ENCODE measurements at places on chromosomes 4 and X.

GRCh38 chr4:172802032-172802431, 366.6 kb upstream of the GALNT7 start:
- DNase-seq, result no peak

- no peak for DNase-seq
Observed at GRCh38 chrX:34778916-34779315, 121.8 kb upstream of the TMEM47 start.

DNA sequence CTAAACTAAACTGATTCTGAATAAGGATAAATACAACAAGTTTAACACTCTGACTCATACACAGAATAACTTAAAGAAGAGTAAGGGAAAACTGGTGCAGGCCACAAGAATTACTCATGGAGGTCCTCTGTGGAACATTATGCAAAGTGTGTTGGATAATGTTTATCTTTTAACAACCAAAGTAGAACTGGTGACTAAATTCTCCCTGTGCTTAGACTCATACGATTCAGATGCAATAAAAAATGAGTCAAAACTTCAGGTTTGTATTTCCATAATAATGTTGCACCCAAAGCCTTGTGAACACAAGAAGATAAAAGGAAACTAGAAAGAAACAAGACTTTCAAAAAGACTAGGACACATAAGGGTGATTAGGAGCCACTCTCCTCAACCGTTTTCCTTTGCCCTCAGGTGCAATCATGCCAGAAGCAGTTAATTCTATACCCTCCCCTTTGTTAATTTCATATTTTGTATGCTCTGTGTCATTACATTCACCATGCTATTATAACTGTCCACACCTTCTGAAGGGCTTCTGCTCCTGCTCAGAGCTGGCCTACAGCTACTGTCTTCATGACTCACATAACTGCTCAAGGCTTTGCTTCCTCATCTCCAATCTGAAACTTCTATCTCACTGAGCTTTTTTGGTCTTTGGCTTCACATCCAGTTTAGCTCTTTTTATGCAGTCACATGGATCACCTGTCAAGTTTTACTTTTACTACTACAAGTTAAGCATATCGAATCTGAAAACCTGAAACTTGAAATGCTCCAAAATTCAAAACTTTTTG, 60.2 kb downstream of the KCNIP4 start:
- no peak for DNase-seq

- DNase-seq, result no peak
Observed at GRCh38 chrX:151875270-151876026, 37.2 kb upstream of the MAGEA4 start.

GRCh38 chr4:61162116-61162515, 38.0 kb upstream of the ADGRL3 start:
- no peak for DNase-seq

DNA sequence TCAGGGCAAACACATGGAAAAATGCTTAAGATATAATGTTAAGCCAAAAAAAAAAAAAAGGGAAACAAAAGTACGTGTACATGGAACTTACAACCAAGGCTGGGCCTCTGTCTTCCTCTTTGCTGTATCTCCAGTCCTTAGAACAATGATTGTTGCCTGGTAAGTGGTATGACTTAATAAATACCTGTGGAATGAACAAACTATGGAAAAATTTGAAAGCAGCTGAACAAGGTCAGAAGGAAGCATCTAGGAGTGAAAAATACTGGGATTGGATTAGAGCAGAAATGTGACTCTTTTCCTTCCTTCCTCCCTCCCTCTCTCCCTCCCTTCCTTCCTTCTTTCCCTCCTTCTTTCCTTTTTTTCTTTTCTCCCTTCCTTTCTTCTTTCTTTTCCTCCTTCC, 54.2 kb upstream of the SMIM10 start:
- DNase-seq, result no peak

- DNase-seq, result no peak
Observed at GRCh38 chr4:129808242-129808641, 712.3 kb downstream of the C4orf33 start.

DNA sequence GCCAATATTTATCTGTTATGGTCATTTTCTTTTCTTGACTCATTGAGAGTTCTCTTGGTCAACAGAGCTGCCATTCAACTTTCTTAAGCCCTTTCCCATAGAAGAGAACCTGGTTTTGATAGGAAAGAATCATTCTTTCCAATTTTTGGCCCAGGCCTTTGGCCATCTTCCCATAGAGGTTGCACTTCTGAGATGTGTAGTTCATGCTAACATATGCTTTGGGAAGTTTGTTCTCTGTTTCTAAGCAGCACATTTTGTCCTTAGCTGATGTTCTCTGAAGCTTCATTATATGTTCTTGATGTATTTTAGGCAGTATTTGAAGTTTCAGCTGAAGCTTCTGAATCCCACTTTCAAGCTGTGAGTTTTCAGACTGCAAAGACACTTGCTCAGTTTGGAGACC, 161.1 kb downstream of the VEGFC start:
- no peak for DNase-seq

DNA sequence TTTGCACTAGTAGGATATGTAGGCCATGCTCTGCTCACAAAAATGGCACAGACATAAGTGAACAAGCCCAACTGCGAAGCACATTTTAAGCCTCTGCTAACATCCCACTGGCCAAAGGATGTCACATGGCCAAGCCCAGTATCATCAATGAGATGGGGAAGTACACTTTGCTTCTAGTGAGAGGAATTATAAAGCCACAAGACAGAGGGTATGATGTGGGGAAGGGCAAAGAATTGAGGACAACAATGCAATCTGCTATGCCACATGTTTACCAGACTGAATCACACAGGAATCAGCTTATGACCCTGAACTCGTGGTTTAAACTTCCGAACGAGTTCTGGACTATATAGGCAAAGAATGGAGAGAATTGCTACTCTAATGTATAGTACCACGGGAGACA, 39.1 kb downstream of the SUPT20HL1 start:
- DNase-seq, result no peak

- DNase-seq, result no peak
Observed at GRCh38 chr4:139606579-139607501, 50.8 kb upstream of the SETD7 start.

GRCh38 chr4:83947830-83948193, 411.9 kb downstream of the GPAT3 start:
- no peak for DNase-seq

- DNase-seq, result no peak
Observed at GRCh38 chr4:177302371-177303100, 7.1 kb upstream of the NEIL3 start.

GRCh38 chr4:102825261-102826091, 1.9 kb downstream of the UBE2D3 start:
- DNase-seq, result peak; percentile 78

GRCh38 chr4:87953826-87954225, 21.7 kb upstream of the SPP1 start:
- no peak for DNase-seq

GRCh38 chrX:72126048-72126415, 5.7 kb downstream of the RTL5 start:
- no peak for DNase-seq

GRCh38 chr4:77113069-77113468, 37.3 kb upstream of the CCNI start:
- DNase-seq, result no peak

DNA sequence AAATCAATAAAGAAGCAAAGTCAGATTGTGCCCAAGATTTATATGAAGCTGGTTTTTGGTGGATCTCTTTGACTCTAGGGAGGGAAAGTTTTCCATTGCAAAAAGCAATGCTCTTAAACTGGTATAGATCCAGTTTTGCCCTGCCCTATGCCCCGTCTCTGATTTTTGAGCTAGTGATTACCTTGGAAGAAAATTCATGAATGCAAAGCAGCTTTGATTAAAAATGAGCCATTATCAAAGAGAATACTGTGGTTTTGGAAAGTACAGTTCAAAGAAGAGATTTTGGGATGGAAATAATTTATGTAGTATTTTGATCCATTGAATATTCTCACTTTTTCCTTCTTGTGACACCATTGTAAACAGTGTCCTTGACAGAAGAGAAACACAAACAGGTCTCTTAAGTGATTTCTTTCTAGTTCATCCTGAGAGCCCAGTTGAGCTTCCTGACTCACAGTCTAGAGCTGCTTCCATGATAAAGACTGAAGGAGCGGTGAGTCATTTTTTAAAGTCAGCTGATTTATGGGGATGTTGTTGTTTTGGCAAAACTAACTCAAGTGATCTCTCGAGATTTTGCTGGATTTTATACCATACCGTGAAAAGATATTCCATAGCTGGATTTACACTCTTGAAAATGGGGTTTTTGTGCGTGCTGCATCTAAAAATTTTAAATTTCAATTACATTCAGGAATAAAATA, 76.7 kb downstream of the AFF1 start:
- no peak for DNase-seq

GRCh38 chr4:159736411-159736810, 633.5 kb downstream of the RAPGEF2 start:
- no peak for DNase-seq

DNA sequence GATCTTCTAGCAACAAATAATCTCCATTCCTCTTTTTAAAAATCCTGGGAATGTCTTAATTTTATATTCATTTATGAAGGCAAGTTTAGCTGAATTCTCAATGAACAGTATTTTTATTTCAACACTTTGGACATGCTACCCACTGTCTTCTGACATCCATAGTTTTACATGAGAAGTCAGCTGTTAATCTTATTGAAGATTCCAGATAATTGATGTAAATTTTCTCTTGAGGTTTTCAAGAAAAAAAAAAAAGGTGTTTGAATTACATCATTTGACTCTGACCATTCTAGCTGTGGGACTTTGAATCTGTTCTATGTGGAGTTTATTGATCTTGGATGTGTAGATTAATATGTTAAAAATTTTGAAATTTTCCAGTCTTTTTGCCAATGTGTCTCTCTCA, 28.0 kb downstream of the PDHA2 start:
- DNase-seq, result no peak

- no peak for DNase-seq
Observed at GRCh38 chr4:137621056-137621455, 88.8 kb upstream of the PCDH18 start.

- no peak for DNase-seq
Observed at GRCh38 chr4:161172396-161173026, 991.3 kb downstream of the FSTL5 start.

GRCh38 chr4:3418029-3418762, 23.6 kb upstream of the HGFAC start:
- DNase-seq, result no peak

- no peak for DNase-seq
Observed at GRCh38 chr4:67762086-67762485, 7.9 kb upstream of the GNRHR start.

GRCh38 chr4:188714907-188715306, 575.7 kb downstream of the TRIML1 start:
- DNase-seq, result no peak

DNA sequence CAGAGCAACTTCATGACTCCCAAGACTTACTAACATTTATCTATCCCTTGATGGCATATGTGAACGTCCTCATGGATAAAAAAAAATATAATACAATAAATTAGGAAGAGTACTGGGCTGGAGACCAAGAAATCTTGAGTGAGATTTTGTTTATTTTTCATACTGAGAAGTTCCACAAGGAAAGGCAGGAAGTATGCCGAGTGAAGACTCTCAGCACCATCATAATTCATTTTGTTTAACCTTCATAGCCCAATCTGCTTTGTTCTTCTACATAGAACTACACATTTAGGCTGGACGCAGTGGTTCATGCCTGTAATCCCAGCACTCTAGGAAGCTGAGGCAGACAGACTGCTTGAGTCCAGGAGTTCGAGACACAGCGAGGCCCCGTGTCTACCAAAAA, 198.3 kb downstream of the NSUN7 start:
- no peak for DNase-seq

DNA sequence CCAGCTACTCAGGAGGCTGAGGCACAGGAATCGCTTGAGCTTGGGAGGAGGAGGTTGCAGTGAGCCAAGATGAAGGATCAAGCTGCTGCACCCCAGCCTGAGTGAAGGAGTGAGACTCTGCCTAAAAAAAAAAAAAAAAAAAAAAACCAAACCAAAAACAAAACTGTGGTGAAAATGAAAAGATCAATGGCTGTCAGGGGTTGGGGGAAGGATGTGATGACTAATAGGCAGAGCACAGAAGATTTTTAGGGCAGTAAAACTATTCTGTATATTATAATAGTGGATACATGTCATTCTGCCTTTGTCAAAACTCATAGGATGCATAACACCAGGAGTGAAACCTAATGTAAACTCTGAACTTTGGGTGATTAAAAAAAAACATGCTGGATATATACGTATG, 69.9 kb upstream of the ELOVL6 start:
- no peak for DNase-seq

GRCh38 chrX:63784346-63784901, 590 bp downstream of the ARHGEF9 start:
- DNase-seq, result no peak

- DNase-seq, result no peak
Observed at GRCh38 chr4:21885770-21886169, 62.8 kb downstream of the KCNIP4 start.

GRCh38 chr4:183591301-183591700, 67.7 kb downstream of the RWDD4 start:
- no peak for DNase-seq

GRCh38 chrX:25726539-25726938, 411.6 kb upstream of the MAGEB18 start:
- DNase-seq, result no peak

DNA sequence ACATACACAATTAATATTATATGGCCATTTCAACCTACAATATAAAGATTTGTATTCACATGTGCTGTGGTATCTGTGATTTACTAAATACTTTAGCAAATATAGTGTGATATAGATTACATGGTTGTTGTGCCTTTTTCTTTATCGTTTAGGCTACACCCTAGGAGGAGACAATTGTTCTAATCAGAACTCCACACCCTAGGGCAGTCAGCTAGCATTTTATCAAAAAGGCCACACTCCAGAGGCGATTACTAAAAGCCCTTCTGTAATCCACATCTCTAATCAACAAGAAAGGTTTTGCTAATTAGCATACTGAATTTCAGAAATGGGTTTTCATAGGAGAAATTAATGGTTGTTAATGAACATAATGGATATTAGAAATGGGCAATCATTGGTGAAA, 319.5 kb upstream of the NOCT start:
- no peak for DNase-seq

DNA sequence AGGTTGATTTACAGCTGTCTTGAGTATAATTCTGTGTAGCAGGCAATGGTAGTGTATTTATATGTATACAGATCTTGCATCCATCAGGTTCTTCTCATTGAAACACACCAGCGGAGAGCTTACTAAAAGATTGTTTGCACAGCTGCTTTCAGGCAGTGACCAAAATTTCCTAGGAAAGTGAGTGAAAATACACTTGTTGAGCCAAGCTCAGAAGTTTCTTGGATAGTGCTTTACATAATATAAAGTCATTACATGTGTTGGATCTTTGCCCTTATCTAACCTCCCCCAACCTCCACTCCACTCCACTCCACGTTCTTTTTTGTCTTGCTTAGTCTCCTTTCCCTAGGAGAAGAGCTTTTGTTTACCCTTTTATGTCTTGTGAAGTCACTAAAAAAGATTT, 34.1 kb downstream of the CNKSR2 start:
- no peak for DNase-seq

- DNase-seq, result no peak
Observed at GRCh38 chr4:142567199-142567598, 278.9 kb downstream of the INPP4B start.

- no peak for DNase-seq
Observed at GRCh38 chr4:7941965-7942496, 2.4 kb upstream of the AFAP1 start.

GRCh38 chr4:105170711-105171110, 24.0 kb downstream of the TET2 start:
- DNase-seq, result no peak

- no peak for DNase-seq
Observed at GRCh38 chrX:24341795-24342194, 18.6 kb upstream of the SUPT20HL1 start.
